ENCODE measurements at places on chromosomes 11 and 22. TPM values are rescaled to one million over a fixed set of nuclear protein-coding genes. Genes with fewer than 3 reads are reported as not detected.

DNA sequence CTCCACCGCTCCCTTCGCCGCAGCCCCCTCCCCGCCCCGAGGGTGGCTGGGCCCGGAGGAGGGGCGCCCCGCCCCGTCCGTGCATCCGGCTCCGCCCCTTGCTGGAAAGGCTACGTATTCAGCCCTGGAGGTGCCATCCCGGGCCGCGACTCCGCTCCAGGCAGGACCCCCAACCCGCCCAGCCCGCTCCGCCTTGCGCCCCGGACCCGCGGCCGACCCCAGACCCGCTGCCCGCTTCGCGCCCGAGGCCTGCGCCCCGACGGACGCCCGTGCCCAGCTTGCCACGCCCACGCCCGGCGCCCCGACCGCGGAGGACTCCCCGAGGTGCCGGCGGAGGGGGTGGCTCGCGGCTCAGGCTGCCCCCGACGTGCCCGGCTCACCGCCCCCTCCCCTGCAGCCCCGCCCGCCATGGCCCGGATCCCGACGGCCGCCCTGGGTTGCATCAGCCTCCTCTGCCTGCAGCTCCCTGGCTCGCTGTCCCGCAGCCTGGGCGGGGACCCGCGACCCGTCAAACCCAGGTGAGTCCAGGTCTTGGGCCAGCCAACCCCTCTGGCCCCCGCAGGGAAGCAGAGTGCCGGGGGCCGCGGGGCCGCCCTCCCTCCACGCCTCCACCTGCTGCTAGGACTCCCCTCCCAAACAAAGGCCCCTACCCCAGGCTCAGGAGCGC is at the start of gene ADM2:
TSS of gene ADM2 (plus strand) at position 104 of the 667 bp plus-strand sequence. CDS start at position 409, 305 bp downstream.
- peak within 1 kb of the TSS; percentile 22 for H3K27ac ChIP-seq
- no peak for DNase-seq

The IGF2 gene
- 30.5 TPM for total RNA-seq

The OR5B21 gene
- not detected for total RNA-seq

DNA sequence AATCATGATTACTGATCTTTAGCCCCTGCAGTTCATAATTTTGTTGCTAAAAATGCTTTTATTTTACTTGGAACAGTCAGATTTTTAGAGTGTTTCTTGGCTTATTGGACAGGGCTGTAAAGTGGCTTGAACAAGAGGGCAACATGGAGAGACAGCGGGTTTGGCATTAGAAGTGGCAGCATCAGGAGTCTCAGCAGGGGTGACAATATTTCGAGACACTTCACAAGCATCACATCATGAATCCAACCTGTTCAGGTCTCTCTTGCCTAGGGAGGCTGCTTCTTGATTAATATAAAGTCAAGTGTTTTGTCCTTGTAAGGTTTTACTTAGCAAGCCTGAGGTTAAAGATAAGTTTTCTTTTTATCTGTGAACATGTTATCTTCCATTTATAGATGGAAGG is 2249.5 kb downstream of the LRRC4C start:
- no peaks in the 10 kb centered on the region for H3K36me3 ChIP-seq
- no peak overlapping the region for H3K27ac ChIP-seq
- no peak overlapping the region for H3K4me3 ChIP-seq
- H3K27me3 ChIP-seq, result no peaks in the 10 kb centered on the region
- no peak for DNase-seq

GRCh38 chr11:31397239-31397834 is 27.7 kb downstream of the DNAJC24 start:
- H3K27me3 ChIP-seq, result no peaks in the 10 kb centered on the region
- no peak overlapping the region for H3K27ac ChIP-seq
- no peaks in the 10 kb centered on the region for H3K4me1 ChIP-seq
- H3K36me3 ChIP-seq, result no peaks in the 10 kb centered on the region

- no peak overlapping the region for H3K4me3 ChIP-seq
- no peaks in the 10 kb centered on the region for H3K27me3 ChIP-seq
- H3K4me1 ChIP-seq, result no peaks in the 10 kb centered on the region
- no peak overlapping the region for H3K27ac ChIP-seq
- H3K36me3 ChIP-seq, result no peaks in the 10 kb centered on the region
Observed at GRCh38 chr11:17506942-17507341, 30.3 kb upstream of the ABCC8 start.

The MUC6 gene
- 3.0 TPM for total RNA-seq

The OR4D5 gene
- not detected for total RNA-seq

The IGSF22 gene
- 2.5 TPM for total RNA-seq

- H3K4me1 ChIP-seq, result peaks cover 2% of the 10 kb centered on the region
- peaks cover 7% of the 10 kb centered on the region for H3K36me3 ChIP-seq
- no peak for DNase-seq
- H3K4me3 ChIP-seq, result no peak overlapping the region
- H3K27ac ChIP-seq, result peak overlapping the region; percentile 44
Observed at GRCh38 chr11:68370211-68371111, 58.1 kb downstream of the LRP5 start.

DNA sequence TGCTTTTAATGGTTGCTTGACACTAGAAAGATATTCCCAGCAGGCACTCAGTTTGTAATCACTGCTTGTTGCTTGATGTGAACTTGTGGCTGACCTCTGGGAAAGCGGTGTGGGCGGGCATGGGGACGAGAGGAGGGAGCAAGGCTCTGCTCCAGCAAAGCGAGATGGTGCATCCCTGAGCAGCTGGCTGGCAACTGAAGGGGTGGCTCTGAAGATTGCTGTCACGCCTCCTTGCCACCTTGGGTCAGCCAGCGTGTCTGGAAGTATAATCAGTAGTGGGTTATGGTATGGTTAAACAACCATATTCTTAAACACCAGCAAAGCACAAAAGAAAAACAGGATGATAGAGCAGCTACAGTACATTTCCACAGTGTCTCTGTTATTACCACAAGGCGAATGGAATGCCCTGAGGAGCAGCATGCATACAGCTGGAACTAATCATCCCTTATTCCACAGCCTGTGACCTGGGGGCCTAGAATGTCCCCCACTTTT is 124.5 kb downstream of the TRIM44 start:
- no peak overlapping the region for H3K27ac ChIP-seq
- no peaks in the 10 kb centered on the region for H3K27me3 ChIP-seq
- DNase-seq, result peak; percentile 54
- H3K4me3 ChIP-seq, result no peak overlapping the region
- no peaks in the 10 kb centered on the region for H3K36me3 ChIP-seq

- no peak for DNase-seq
- H3K27ac ChIP-seq, result no peak overlapping the region
- H3K27me3 ChIP-seq, result no peaks in the 10 kb centered on the region
- H3K4me3 ChIP-seq, result no peak overlapping the region
- no peaks in the 10 kb centered on the region for H3K36me3 ChIP-seq
Observed at GRCh38 chr11:127274328-127274676, 273.7 kb upstream of the KIRREL3 start.

GRCh38 chr11:29373725-29374124 is 643.1 kb downstream of the KCNA4 start:
- DNase-seq, result no peak
- H3K36me3 ChIP-seq, result no peaks in the 10 kb centered on the region
- no peaks in the 10 kb centered on the region for H3K4me1 ChIP-seq
- H3K27ac ChIP-seq, result no peak overlapping the region
- H3K4me3 ChIP-seq, result no peak overlapping the region
- no peaks in the 10 kb centered on the region for H3K27me3 ChIP-seq

- no peak overlapping the region for H3K4me3 ChIP-seq
- H3K4me1 ChIP-seq, result no peaks in the 10 kb centered on the region
- no peaks in the 10 kb centered on the region for H3K27me3 ChIP-seq
- H3K36me3 ChIP-seq, result no peaks in the 10 kb centered on the region
- H3K27ac ChIP-seq, result no peak overlapping the region
Observed at GRCh38 chr22:49568751-49569285, 258.9 kb downstream of the BRD1 start.

DNA sequence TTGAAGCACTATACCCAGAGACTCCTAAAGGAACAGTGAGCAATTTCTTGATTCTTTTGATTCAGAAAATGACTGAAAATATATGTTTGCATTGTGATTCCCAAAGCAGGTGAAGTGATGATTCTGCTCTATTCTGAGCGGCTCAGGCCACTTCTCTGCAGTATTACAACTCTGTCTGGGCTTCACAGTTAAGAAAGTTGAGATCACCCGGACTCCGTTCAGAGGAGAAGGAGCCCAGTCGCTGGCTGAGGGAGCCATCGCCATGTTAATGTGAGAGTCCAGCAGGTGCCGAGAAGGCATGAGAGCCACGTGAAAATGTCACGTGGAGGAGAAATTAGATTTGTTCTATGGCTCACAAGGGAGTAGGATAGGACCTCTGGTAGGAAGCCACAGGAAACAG is 91.6 kb downstream of the SCN3B start:
- H3K27me3 ChIP-seq, result no peaks in the 10 kb centered on the region
- peaks cover 4% of the 10 kb centered on the region for H3K4me1 ChIP-seq
- no peak overlapping the region for H3K27ac ChIP-seq
- no peak overlapping the region for H3K4me3 ChIP-seq
- DNase-seq, result no peak

GRCh38 chr11:71342116-71342515 is 89.7 kb upstream of the SHANK2 start:
- no peak for DNase-seq
- no peaks in the 10 kb centered on the region for H3K4me1 ChIP-seq
- no peaks in the 10 kb centered on the region for H3K36me3 ChIP-seq

GRCh38 chr22:45552017-45552411 is 49.3 kb downstream of the FBLN1 start:
- no peak overlapping the region for H3K27ac ChIP-seq
- no peaks in the 10 kb centered on the region for H3K27me3 ChIP-seq
- H3K36me3 ChIP-seq, result no peaks in the 10 kb centered on the region
- DNase-seq, result peak; percentile 75
- no peaks in the 10 kb centered on the region for H3K4me1 ChIP-seq

The RFPL1 gene
- not detected for total RNA-seq

- no peaks in the 10 kb centered on the region for H3K4me1 ChIP-seq
- DNase-seq, result no peak
- no peak overlapping the region for H3K4me3 ChIP-seq
Observed at GRCh38 chr11:120579611-120580031, 68.1 kb downstream of the GRIK4 start.

DNA sequence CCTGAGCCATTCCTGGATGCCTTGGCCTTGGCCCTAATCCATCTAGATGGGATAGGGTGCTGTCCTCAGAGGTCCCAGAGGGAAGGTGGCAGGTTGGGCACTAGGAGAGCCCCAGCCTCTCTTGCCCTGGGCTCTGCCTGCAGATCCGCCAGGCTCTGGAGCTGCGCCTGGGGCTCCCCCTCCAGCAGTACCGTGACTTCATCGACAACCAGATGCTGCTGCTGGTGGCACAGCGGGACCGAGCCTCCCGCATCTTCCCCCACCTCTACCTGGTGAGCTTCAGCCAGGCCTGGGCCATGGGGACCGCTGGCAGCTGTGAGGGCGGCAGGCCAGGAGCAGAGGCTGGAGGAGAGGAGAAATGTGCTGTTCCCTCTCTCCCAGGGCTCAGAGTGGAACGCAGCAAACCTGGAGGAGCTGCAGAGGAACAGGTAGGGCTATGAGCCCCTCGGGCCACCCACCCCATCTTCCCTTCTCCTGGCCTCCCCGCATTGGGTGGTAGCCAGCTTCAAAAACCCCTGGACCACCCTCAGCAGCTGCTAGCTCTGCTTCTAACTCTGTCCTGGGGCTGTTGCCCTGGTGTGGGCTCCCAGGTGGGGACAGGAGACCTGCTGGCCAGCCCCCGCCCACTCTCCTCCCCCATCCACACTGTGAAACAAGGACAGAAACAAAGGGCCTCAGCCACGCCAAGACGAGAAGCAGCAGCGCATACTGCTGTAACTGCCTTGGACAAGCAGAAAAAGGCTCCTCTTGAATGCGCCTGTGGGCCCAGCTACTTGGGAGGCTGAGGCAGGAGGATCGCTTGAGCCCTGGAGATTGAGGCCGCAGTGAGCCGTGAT is 4.9 kb downstream of the SSH3 start:
- no peaks in the 10 kb centered on the region for H3K36me3 ChIP-seq
- no peaks in the 10 kb centered on the region for H3K4me1 ChIP-seq
- no peak overlapping the region for H3K4me3 ChIP-seq
- H3K27ac ChIP-seq, result no peak overlapping the region
- H3K27me3 ChIP-seq, result no peaks in the 10 kb centered on the region
- DNase-seq, result no peak

The CD3G gene
- total RNA-seq, result 4.8 TPM

DNA sequence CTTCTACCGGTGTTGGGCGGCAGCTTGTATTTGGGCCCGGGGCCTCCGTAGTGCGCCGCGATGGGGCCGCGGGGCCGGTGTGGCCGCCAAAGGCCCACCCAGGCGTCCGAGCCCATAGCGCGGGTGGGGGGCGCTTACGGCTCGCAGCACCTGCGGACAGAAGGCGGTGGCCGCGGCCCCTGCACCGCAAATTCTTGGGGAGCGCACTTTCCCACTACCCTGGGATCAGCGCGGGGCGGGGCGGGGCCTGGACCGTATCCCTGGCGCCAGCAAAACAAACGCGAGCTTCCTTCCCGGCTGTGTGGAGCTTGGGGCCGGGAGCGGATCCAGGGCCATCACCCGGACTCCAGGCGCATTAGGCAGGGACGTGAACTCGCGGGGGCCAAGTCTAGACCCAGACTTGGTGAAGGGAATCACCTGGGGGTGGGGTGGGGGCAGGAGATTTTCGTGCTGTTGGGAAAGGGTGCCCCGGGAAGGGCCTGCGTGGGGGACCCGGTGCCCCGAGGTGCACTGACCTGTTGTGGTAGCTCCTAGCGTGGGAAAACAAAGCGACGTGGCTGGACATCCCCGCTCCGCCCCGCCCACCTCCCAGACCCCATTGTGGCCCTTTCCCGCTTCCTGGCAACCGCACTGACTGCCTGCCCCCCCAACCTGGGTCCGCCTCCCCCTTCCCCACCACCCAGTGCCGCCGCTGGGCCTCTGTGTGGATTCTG is 2.3 kb upstream of the TYMP start:
- H3K27me3 ChIP-seq, result peaks cover 7% of the 10 kb centered on the region
- H3K27ac ChIP-seq, result peak overlapping the region; percentile 87
- no peaks in the 10 kb centered on the region for H3K36me3 ChIP-seq
- H3K4me3 ChIP-seq, result peak overlapping the region; percentile 56
- peak; percentile 66 for DNase-seq

Data from kidney (tissue), 22 donors.